Left colon (tissue), 2 donors: ENCODE measurements at places on chromosomes 6 and 20.
A peak's percentile ranks its signal among the peaks of the same experiment; 100 is the strongest.

GRCh38 chr6:157073596-157073995 is 249.7 kb downstream of the TMEM242 start:
- DNase-seq: no peak

GRCh38 chr6:28443112-28443773 is at the start of gene ZSCAN23:
ZSCAN23 (minus strand) TSS chr6:28443491; CDS start chr6:28436266, 7,225 bp downstream.
- peak; percentile 78 for DNase-seq

DNA sequence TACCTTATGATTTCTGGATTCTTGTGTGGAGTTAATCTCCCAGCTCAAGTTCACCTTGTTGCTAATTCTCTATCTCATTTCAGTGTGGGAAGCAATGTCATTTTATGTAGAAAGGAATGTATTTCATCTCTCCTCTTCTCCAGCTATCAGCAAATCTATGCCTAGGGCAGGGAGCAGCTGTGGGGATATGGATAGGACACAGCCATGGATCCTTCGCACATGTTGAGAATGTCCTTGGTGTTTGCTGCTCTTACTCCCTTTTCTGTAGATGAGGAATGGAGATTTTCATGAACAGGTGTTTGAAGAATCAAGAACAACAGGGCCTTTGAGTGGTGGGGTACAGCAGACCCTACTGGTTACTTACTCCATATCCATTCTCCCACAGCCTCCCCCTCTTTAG is 182.0 kb downstream of the UST start:
- no peak for DNase-seq

- DNase-seq: no peak
These were observed 290.4 kb downstream of the GRIK2 start for GRCh38 chr6:101683884-101684283.

DNA sequence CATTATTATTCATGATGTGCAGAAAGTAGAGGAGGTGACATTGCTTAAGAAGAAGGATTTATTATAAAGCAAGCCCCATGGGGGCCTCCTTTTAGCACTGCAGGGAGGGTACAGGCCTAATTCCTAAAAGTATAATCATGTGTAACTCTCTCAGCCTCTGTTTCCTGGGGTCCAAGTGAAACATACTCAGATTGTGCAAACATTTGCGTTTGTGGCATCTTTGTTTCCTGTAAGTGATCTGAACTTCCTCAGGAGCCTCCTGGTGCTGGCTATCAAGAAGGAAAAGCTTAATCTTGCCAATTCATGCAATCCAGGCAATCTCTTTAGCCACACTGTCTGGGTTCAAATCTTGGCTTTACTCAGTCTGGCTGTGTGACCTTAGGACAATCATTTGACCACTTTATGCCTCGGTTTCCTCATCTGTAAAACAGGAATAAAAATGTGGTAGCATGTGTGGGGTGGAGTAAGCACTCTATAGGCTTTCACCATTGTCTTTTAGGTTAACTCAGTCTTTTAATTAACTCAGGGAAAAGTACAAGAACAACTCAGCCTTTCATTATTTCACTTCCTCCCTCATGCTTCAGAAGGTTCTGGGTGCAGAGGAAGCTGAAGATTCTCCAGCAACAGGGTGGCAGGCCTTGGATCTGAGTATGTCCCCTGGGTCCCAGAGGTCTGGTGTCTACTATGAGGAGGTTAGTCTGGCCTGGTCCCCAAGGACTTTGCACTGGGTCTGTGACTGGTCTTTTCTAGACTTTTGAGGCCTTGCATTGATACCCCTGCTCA is 831 bp upstream of the SIRPB2 start:
- no peak for DNase-seq

DNA sequence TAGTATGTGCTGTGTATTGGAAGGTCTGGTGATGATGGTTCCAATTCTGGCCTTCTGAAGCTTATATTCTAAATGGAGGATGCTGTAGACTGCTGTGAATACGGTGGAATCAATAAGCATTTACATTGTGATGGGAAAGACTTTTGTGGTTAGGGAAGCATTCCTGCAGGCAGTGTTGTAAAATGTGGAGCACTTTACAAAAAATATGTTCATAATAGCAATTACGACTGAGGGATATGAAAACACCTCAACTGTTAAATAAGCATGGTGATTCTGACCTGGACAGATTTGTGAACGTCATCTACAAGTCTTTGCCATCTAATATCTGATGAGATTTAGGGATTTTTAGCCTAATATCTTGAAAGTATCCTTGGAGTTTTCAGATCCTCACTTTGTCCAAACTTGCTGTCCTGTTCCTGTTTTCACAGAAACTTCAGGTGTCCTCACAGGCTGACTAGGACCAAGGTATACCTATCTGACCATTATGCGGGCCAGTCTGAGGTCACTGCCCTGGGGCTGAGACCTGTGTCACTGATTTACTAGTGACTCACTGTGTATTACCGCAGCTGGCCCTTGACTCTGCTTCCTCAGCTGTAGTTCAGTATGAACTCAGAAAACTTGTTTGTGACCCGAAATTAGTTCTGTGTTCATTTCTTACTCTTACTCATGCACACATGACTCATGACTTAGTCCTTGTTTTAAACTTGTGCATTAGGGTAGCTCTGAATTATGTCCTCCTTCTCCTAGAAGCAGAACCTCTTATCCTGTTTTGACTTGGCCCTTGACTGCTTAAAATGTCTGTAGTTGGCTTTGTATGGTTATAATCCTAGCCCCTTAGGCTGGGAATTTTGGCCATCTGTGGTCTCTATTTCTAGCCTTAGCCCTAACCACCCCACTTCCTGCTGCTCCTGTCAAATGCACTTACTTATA is 343.0 kb downstream of the CDKAL1 start:
- DNase-seq: peak; percentile 28

DNA sequence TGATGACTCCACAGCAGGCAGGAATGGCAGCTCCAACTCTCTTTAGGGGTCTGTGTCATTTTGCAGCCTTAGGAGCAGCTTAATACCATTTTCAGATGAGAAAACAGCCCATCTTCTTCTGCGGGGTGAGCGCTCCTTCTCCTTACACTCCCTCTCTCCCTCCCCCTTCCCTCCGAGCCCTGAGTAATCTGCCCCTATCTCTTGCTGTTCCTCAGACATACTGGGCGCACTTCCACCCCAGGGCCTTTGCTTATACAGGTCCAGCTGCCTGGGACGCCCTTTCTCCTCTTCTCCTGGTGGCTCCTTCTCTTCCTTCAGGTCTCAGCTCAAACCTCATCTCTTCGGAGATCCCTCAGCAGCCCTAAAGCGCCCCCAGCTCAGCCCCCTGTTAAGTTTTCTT is 54.8 kb downstream of the SNAI1 start:
- DNase-seq: no peak

DNA sequence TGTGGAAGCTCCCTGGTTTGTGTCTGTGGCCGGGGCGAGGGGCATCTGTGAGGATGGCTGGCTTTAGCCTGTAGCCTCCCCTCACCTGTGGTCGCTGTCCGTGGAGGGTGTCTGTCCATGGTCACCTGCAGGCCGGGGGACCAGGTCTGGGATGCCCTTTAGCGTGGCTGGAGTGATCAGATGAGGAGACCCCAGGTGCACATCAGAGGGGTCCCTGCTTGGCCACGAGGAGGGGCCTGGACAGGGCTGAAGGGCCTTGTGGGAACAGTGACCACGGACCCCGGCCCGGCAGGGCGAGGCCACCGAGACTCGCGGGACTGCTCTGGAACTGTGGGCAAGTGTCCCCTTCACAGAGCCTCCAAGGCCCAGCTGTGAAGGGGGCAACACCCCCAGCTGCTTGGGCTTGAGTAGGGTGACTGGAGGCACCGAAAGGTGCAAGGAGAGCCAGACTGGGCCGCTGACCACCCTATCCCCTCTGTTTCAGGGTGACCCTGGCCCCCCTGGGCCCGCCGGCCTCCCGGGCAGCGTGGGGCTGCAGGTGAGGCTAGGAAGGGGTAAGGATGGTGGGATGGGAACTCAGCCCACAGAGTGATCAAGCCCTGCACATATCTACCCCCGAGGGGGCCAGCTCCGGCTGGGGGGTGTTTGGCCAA is 8.6 kb downstream of the COL9A3 start:
- no peak for DNase-seq

DNA sequence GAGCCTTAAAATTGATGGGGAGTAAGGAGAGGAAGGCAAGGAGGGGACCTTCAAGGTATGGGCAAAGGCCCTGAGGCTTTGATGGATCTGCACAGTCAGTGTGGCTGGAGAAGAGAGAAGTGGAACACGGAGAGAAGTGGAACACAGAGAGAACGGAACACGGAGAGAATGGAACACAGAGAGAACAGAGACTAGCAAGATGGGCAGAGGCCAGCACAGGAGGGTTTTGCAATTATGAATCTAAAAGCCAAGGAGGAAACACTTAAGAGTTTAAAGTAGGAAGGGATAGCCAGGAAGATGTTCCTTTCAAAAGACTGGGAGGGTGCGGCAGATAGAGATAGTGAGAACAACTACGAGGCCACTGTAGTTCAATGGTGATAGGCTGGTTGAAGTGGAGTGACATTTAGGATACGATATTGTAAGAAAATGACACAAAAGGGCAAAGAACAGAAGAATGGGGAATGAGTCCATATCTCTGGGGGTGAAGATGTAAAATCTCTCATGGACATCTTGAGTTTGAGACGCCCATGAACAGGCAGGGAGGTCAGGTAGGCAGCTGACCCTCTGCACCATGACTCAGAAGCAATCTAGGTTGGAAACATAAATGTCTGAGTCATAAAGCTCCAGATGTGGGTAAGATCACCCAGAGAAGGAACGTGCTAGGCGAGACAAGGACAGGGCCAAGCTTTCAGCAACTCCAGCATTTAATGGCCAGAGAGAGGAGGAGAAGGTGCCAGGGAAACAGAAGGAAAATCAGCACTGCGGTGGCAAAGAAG is 25.4 kb downstream of the ZMYND8 start:
- no peak for DNase-seq

DNA sequence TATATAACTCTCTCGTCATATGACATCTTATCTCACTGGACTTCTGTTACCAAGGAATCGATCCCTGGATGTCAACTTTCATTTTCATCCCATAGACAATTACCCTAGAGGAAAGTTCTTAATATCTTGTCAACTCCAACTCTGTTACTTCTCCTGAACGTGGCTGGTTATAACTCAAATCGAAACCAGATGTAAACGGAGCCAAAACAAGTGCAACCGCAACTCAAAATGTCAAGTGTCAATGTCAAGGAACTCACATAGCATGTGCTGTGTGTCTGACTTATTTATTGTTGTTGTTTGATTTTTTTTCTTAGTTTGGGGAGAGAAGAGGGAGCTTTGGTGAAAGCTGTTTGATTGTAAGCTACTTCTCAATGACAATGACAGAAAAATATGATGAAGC is 108.6 kb downstream of the VIP start:
- DNase-seq: no peak

GRCh38 chr20:15818651-15819071 is 754.6 kb downstream of the KIF16B start:
- DNase-seq: no peak

GRCh38 chr20:35963878-35964277 is 4.5 kb upstream of the CNBD2 start:
- DNase-seq: peak; percentile 47

- no peak for DNase-seq
These were observed 423.1 kb upstream of the RNF217 start for GRCh38 chr6:124539096-124539495.

DNA sequence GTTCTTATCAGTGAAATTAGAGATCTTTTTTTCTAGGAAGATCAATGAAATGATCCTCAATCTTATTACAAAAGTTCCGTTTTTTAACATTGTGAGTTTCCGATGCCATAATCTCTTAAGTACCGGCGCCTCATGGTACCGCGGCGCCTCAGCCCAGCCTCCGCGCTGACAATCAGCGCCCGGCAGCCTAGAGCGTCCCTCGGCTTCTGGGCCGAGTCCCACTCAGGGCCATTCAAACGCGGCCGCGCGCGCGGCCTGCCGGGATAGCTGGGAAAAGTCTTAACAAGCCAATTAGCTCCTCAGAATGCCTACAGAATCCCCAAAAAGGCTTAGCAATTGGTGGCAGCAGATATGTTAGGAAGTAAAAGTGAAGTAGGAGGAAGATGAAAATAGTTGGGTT is 204.8 kb downstream of the ADGB start:
- DNase-seq: peak; percentile 6

DNA sequence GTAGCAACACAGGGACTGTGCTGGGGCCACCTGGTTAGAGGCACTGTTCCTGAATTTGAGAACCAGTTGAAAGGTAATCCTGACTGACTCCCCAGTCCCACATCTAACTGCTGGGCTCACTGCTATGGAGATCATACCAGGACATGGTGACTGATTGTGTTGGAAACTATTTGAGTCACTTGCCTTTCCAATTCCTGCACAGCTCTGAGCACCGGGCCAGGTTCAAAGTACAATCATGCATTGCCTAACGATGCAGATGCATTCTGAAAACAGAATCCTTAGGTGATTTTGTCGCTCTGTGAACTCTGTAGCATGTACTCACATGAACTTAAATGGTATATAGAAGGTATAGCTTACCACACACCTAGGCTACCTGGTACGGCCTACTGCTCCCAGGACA is 215.3 kb downstream of the BMP7 start:
- no peak for DNase-seq

GRCh38 chr20:23143098-23143497 is 57.0 kb upstream of the CD93 start:
- DNase-seq: no peak
